Activated CD4-positive, alpha-beta T cell treated with anti-CD3 and anti-CD28 coated beads, Interleukin-2, amount 50 U/mL, for 16 hours (primary cell): ENCODE measurements at places on chromosomes 2 and 18.
A peak's percentile ranks its signal among the peaks of the same experiment; 100 is the strongest.

DNA sequence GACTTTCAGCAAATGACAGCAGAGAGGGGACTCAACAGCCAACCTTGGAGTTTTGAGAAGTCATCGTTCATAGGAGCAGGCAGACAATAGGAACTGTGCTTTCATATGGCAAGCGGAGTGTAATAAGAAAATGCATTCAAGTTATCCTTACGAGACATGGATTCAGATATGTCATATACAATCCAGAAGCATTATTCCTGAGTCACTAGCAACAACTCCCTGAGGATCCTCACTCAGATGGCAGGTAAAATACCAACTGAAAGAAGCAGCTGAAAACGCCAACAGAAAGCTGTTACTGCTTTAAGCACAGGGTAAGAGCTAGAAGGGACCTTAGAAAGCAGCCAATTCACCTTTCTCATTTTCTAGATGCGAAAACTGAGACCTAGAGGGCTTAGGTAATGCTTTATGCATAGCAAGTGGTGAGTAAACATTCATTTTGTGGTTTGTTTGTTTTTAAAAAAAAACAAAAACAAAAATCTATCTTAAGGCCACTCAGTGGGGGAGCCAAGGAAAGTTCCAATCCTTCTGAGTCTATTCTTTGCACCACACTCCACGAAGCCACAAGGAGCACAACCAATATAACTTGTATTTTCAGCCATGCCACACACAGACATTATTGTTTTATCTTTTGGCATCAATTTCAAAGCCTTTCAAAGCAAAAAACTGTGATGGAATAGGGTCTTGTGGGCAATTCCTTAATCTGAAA lies 89.1 kb upstream of the RIOK3 start:
- DNase-seq = no peak

DNA sequence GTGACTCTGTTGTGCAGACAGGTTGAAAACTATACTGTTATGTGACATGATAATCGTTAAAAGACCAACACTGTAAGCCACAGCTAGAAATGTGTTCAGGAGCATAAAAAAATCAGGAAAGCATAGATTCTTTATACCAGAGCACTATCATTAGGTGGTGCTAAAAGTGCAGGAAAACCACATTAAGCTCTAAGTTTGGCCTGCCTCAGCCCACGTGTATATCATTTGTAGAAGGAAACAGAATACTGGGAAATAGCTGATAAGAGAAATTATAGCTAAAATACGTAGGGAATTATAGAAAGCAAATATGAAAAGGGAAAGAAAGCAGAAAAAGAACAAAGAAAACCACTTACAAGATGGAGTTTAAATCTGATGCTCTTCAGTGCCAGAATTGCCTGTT lies 26.5 kb upstream of the C2orf74 start:
- DNase-seq = peak; percentile 8

GRCh38 chr2:27088634-27089033 lies 2.1 kb downstream of the KHK start:
- DNase-seq = no peak

DNA sequence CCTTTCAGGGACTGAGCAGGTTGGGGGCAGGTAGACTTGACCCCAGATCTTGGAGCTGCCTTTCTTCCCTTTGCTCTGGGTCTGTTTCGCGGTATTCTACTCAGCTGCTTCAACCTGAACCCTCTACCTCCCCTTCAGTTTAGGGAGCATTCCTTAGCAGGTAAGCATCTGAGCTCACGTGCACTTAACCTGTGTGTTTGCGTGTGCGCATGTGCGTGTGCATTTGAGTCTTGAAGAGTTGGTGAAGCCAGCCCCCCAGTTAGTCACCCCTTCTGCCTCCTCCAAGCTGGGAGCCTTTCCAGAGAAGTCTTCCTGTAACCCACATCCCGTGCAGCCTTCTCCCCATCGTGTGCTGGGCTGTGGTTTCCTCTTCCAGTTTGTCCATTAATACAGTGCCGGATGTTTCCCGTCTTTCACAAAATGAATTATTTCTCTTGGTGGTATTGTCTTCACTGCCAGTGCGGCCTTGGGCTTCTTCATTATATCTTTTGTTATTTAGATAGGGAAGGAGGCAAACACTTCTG lies 33.2 kb downstream of the B3GNT2 start:
- DNase-seq = no peak

GRCh38 chr18:25853691-25854433 lies 236.6 kb downstream of the SS18 start:
- DNase-seq = no peak

DNA sequence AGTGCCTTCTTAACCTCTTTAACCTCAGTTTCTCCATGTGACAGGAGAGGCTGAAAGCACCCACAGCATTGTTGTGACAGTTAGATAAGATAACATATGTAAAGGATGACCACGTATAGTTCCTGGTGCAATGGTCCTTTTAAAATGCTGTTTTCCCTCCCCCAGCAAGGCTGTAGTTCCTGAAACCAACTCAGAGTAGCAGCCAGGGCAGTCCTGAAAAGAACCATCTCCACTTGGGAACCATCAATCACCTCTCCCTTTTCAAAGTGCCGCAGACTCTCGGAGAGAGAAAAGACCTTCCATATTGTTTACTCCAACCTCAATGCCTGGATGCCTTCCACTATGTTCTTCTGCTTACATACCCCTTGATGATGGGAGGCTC lies 158.8 kb downstream of the DDX1 start:
- no peak for DNase-seq

GRCh38 chr2:169119123-169119760 lies 49.9 kb downstream of the DHRS9 start:
- no peak for DNase-seq

DNA sequence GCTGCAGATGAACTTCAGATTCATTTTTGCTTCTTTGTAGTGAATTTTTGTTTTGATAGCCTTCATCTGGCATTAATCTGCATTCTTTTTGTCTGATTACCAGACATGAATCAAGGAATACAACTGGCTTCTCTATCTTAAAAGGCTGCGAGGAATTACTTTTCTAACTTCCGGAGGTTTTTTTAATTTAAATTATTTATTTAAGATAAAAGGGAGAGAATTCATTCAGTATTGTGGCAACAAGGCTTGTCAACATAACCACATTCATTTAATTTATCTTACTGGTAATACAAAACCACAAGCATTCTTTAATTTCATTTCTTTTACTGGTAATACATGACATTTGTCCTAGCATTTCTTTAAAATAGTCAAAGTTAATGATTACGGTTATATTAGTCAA lies 36.0 kb downstream of the CSRNP3 start:
- DNase-seq = no peak

DNA sequence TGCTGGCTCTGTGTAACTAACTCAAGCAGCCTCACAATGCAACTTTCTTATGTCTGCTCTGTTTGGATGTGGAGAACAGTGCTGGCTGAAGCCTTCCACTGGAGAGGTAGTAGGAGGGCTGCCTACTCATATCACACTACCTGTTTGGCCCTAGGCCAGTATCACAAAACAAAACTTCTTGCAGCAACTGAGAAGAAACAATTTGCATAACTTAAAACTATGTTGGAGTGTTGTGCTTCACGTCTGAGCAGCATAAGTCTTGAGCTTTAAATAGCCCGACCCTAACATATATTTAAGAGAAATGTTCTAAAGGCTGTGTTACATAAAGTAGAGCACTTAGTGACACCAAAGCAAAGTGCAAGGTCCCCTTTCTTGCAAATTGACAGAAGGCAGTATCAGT lies 204.9 kb upstream of the ACVR2A start:
- no peak for DNase-seq

DNA sequence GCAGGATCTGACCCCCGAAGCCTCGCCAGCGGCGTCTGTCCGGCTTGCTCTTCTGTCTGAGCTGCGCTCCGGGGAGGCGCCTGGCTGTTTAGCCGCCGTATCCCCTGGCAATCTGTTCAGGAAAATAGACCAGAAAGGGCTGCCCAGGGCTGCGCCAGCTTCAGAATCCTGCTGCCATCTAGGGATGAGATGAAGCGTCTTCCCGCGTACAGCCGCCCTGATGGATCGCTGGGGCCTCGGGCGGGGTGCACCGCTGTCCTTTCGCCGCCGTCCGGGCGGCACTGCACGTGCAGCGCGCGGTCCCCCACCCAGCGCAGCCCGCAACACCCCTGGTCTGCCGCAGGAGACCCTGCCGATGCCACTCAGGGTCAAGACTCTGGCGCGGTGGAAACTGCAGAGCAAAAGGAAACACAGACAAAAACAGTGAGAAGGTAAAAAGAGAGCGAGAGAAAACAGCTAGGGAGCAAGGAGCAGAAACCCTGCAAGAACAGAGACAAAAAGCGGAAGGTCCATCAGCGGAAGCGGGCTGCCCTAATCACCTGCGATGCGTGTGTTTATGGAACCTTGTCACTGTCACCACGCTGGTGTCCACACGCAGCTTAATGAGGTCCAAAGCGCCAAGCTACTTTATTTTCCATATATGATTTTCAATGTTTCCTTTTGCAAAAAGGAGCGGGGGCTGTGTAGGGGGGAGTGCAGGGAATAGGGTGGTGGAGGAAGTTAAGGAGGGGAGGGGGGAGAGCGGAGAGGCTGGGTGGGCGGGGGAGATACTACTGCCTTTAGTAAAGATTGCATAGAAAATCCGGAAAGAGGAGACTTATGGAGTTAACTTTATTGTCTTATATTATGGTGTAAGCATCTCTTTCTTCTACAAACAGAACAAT lies 2113.3 kb upstream of the PIK3C3 start:
- DNase-seq = no peak

GRCh38 chr2:16630463-16630862 lies 35.2 kb downstream of the CYRIA start:
- DNase-seq = no peak

DNA sequence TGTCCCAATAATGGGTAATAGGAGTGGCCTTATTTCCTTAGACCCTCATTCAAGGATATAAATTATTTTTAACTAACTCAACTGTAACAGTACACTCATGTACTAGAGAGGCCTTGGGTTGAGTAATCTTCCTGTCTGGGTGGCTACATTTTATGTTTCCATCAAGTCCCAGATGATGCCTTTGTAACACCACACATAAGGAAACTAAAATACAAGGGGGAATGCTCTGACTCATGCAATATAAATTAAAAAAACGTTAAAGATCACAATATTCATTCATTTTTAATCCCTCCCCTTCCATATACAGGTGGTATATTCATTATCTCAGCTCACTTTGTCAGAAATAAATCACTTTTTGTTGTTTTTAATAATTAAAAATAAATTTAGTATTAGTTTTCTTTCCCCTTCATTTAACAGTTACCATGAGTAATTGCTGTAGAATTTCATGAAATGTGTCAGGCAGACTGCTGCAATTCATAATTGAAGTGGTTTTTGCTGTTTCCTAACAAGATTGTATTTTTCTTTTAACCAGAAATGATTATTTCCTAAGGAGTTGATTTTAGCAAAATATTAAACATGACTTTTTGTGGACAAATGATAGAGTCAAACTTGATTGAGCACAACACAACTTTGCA lies 1403.6 kb downstream of the SUCLG1 start:
- DNase-seq = no peak

GRCh38 chr2:109646961-109647360 lies 32.8 kb downstream of the SOWAHC start:
- DNase-seq = no peak

- DNase-seq = no peak
Observed at GRCh38 chr2:47512581-47513083, 109.7 kb downstream of the MSH2 start.

DNA sequence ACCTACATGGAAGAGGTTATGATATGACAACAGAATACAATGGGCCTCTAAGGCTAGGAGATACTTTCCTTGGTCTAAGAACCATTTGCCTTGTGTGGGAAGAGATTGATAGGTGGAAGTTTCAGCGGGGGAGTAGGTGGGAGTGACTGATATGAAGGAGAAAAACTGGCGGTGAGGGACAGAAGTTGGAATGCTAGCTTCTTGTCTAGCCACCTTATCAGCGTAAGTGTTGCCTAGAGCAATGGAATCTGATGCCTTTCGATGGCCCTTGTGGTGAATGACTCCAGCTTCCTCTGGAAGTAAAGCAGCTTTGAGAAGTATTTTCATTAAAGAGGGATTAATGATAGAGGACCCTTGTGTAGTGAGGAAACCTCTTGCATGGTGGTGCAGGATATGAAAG lies 121.3 kb upstream of the GULP1 start:
- DNase-seq = no peak

- no peak for DNase-seq
Observed at GRCh38 chr2:217935901-217936684, 66.7 kb downstream of the TNS1 start.

DNA sequence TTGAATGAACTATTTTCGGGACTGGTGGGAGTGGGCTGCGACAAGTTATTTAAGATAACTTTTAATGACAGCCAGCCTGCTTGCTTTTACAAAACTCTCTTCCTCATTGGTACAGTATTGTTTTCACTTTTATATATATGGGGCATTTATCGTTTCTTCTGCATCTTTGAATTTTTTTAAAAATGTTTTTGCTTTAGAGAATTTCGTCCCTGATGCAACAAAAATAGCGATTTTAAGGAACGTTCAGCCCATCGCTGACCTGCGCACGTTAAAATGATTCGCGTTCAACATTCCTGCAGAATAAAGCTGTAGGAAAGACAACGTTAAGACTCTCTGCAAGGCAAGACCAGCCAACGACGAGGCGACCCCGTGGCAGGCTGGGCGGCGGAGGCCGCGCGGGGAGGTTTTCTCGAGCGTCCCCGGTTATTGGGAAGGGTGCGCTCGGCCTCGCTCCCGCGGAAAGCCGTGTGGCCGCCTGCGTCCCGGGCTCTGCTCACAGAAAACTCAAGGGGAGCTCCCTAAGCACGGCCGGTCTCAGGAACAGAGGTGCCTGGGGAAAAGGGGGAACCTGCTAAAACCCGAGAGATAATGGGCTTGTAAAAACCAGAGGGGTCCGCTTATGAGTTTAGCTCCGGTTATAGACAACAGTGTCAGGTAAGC lies 3.0 kb downstream of the PAX8 start:
- DNase-seq = no peak

DNA sequence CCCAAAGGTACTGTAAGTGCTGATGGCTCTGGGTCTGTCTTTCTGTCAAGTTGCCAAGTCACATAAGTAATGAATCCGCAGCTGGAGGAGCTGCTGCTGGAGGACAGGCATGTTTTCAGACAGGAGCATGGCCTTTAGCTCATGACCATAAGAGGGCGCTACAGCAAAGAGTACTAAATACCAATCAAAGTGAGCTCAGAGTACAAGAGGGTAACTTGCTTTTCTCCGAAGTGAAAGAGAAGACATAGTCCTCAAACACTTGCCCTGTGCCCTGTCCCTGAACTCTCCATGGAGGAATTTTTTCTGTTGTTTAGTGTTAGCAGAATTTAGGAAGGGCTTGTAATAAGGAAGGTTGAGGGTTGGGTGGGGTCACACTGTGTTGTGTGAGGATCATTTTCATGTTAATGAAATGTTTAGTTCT lies 58.0 kb upstream of the EML6 start:
- peak; percentile 65 for DNase-seq

DNA sequence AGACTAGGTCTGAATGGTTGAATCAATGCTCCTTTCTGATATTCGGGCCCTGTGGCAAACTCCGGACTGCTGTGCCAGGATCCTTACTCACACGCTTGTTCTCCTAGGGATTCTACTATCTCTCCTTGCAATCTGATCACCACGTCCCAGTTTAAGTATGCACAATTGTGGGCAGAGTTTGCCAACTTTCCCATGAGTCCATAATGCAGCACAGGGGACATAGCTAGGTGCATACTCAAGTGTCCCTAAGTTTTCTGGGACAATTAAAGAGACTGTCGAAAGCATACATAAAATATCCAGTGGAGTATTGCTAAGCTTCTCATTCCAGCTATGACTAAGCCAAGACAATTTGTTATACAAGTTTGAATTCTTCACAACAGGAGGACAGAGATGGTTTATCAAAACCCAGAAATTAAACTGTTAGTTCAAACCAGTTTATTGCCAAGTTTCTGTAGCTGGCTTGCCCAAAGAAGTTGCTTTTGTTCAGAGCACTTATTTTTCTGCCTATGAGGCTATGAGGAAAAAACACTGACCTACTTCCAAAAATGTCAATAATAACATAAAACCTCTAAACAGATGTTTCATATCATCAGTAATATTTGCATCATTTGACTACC lies 136.1 kb downstream of the EXOC6B start:
- no peak for DNase-seq
